Activated CD4-positive, alpha-beta T cell treated with anti-CD3 and anti-CD28 coated beads, Interleukin-2, amount 50 U/mL, for 4 hours (primary cell): ENCODE measurements at places on chromosomes 12 and 14.

DNA sequence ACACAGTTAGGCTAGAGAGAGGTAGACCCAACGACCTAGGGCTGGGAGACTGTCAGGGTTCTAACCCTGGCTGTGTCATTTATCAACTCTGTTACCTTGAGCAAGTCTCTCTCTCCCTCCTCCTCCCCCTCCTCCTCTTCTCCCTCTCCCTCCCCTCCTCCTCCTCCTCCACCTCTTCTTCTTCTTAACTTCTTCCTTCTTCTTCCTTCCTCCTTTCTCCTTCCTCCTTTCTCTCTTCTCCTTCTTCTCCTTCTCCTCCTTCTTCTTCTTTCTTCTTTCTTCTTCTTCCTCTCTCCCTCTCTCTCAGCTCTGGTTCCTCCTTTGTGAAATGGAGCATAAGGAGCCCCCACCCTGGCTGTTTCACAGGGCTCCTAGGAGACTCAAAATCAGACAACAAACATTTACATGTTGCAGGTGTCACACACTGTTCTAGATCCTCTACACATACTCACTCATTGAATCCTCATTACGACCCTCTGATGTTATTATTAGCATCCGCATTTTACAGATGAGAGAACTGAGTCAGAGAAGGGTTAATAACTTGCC lies 2.2 kb upstream of the KCNH3 start:
- DNase-seq, result no peak

DNA sequence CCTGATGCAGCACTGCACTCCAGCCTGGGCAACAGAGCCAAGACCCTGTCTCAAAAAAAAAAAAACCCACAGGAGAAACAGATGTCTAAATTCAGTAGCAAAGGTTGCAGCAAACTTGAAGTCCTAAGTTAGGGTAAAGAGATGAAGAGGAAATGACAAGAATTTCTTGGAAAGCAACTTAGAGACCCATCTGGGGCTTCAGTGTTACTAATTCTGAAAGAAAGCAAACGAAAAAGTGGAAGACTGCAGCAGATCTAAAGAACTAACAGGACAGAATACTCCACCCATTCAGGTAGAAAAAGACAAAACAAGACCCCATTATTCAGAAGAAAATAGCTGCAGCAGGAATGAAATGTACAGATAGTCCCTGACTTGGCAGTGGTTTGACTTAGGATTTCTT lies 31.9 kb downstream of the RESF1 start:
- DNase-seq, result no peak

- no peak for DNase-seq
These were observed 246.2 kb downstream of the C12orf42 start for GRCh38 chr12:103249607-103250006.

DNA sequence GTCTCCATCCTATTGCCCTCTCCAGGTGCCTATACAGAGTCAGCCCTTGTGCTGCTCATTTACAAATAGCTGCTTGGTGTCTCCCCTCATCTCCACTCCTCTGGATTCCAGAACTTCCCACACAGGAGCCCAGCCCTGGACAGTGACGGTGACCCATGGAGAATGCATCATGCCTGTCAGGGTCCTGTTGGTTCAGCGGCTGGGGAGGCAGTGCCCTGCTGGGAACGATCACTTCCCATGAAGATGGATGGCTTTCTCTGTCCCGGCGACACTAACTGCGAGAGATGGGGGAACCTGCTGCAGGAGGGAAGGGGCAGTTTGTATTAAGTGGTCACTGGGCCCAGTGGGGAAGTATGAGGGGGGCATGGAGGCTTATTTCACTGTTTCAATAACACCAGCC lies 395.0 kb upstream of the TBX3 start:
- DNase-seq, result no peak

DNA sequence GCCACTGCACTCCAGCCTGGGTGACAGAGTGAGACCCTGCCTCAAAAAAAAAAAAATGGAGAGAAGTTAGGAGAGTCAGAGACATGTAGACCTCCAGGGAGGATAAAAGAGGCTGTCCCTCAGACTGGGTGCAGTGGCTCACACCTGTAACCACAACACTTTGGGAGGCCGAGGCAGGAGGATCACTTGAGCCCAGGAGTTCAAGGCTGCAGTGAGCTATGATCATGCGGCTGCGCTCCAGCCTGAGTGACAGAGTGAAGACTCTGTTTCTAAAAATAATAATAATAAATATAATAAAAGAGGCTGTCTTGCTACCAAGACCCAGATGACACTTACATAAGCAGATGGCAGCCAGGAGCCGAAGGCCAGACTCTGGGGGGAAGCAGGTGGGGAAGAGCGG lies 18.5 kb downstream of the SLC7A8 start:
- DNase-seq, result no peak

DNA sequence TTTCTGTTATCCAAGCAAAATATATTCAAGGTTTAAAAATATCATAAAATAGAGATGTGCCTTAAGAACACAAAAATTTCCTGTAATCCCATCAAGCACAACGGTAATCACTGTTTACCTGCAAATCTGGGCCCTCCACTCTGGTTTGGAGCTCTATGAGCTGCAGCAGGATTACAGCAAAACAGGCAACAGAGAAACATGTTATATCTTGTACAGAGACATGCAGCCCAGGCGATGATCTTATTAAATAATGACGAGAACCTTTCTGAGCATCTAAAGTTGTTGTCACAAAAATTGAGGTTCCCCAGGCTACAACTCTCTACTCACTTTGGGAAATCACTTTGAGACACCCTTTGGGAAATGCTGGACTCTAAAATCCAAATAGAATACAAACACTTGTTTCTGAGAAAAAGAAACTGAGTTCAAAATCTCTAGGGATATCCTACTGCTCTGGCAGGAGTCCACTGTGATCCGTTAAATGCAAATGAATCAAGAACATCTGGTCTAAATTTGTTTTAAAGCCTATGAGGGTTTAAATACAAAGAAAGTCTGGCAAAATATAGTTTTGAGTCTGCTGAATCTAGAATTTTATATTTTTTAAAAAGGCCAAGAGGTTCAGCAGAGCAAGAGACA lies 36.3 kb downstream of the STON2 start:
- no peak for DNase-seq

- no peak for DNase-seq
These were observed 105.5 kb downstream of the GPATCH2L start for GRCh38 chr14:76257111-76257803.

DNA sequence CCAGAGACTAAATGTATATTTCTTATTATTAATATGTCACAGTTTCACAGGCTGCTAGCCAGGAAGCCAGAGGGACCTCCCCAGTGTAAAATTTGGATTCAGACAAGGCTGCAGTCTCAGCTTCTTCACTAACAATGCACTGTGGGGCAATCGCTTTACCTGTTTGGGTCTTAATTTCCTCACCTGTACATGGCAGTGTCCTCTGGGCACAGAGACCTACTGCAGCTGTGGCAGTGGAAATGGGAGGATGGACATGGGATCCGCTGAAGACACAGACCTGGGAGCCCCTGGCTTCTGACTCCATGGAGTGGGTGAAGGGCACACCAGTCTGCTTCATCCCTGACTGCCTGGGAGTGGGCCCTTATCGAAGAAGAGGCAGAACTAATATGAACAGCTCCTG lies 6.9 kb upstream of the SERPINA5 start:
- no peak for DNase-seq

DNA sequence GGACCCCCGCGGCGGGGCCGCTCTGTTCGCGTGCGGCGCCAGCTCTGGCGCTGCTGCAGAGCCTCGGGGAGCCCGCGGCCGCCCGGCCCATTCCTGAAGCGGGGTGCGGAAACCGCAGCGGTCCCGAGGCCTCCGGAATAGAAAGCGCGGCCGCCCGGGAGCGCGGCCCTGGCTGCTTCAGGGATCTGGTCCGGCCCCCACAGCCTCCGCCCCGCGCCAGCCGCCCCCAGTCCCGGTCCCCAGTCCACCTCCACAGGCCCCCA lies 204 bp downstream of the HSP90AA1 start:
- no peak for DNase-seq
